ENCODE measurements at places on chromosomes 7 and 10.

DNA sequence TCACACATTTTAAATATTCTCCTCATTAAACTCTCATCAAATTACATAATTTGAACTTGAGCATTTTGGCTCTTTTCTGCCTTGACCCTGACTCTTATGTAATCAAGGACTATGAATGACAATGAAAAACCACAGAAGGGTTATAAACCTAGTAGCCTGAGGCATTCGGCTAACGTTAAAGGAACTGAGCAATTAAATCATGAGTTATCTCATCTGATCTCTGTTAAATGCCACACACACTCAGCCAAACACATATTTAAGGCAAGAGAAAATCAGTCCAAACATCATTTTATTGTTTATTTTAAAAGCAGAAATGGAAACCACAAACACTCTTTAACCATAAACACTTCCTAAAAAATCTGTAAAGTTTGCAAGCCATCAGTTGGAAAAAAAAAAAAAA, 204.3 kb downstream of the DGKI start:
- DNase-seq = no peak

DNA sequence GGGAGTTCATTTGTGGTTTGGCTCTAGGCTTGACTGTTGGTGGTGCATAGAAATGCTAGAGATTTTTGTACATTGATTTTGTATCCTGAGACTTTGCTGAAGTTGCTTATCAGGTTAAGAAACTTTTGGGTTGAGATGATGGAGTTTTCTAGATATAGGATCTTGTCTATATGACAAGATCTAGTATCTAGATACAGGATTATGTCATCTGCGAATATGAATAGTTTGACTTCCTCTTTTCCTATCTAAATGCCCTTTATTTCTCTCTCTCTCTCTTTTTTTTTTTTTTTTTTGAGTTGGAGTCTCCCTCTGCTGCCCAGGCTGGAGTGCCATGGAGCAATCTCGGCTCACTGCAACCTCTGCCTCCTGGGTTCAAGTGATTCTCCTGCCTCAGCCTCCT, 62.9 kb downstream of the MGAM2 start:
- DNase-seq = no peak

DNA sequence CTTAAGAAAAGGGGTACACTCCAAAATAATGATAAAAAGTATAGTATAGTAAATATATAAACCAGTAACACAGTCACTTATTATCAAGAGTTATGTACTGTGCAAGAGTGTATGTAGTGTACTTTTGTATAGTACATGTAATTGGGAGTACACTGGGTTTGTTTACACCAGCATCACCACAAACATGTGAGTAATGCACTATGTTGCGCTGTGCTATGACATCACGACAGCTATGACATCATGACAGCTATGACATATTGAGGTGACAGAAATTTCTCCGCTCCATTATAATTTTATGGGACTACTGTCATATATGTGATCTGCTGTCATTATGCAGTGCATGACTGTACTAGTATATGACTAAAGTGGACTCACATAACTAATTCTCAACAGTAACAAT, 84.6 kb downstream of the KMT2C start:
- no peak for DNase-seq

DNA sequence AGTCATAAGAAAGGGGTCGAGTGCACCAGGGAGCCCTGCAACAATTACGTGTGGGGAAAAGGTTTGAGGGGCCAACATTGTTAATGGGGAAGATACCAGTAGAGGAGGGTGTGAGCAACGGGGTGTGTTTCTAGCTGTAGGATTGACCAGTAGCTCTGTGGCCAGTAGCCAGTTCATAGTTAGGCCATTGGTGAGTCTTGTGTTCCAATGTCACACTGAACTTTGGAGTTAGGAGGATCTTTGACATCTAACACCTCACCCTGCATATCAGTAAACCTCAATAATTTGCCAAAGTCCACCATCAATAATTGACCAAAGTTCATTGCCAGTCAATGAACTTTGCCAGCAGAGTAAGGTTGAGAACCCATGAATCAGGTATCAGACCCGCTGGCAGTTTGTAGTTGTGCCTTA, 168.8 kb downstream of the CPED1 start:
- no peak for DNase-seq

- DNase-seq = peak; percentile 74
These were observed 444 bp downstream of the NKX1-2 start for GRCh38 chr10:124449170-124450011.

- no peak for DNase-seq
These were observed 315.9 kb upstream of the SEMA3A start for GRCh38 chr7:84510505-84510904.

GRCh38 chr7:99383791-99384370, 9.4 kb downstream of the ARPC1B start:
- DNase-seq = no peak

DNA sequence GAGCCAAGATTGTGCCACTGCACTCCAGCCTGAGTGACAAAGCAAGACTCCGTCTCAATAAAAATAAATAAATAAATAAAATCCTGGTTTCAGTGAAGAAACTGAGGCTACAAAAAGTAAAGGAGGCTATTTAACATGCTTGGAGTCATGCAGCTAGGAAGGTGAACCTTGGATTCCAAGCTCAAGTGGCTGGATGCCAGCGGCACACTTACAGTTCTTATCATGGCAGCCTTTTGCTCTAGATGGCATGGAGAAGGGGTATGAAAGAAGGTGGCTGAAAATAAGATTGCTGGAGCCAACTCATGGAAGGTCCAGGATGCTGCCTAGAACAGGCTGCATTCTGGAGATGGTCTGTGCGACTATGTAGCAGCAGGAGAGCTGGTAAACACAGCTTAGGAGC, 170.0 kb downstream of the SLC25A13 start:
- DNase-seq = no peak

DNA sequence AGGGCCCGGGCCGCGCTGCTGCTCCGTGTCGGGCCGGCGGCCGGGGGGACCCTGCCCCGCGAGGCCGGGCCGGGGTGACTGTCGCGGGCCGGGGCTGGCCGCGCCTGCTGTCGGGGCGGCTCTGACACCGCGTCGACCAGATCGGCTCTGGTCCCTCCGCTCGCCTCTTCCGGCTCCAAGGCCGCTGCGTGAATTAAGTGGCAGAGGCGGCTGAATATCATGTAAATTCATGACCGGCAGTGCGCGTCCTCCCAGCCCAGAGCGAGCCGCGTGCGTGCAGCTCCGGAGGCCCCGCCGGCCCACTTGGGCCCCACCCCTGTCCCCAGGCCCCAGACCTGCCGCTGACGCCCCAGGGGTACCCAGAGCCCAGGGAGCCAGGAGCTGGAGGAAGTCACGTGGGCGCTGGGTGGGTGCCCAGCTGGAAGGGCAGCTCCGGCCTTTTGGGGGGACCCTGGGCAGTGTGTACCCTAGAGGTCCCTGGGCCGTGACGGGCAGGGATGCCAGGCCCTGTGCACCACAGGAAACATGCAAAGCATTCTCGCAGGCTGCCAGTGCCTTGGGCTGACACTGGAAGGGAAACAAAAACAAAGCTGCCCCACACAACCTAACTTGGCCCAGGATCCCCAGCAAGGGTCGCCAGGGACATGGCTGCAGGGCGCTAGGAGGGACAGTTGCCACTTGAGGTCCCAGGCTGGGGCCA, 584.0 kb upstream of the MKI67 start:
- DNase-seq = peak; percentile 60

DNA sequence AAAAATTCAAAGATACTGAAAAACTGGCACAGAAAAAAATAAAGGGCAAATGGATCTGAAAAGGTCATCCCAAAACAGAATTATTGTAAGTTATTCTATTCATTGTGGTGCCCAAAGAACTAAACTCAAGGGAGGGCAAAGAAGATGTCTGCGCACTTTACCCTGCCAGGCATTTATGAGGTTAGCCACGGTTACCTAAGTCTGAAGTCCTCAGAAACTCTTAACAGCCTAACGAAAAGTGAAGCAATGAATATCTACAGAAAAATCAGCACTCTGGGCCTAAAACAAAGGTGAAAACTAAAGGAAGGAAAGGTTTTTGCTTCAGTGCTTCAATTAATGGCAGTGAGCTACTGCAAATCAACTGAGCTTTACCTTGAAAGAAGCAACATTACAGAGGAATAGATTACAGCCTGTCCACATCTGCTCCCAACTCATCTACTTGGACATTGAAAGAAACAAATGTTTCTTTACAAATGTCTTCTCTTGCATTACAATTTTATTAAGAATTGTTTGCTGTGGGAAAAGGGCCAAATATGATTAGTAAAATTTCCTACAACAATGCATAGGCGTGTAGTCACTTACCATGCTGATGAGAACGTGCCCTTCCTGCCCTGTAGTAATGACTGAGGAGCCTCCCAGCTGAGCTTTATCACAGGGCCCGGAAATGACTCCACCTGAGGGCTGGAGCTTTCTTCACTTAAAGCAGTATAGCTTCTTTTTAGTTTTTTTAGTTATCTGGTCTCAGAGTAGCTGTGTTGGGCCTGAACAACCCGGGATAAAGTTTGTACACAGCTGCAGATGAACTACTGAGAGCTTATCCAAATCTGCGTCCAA, at the start of gene TUBAL3:
Gene TUBAL3 (minus strand): TSS at position 621 of the 834 bp plus-strand sequence. CDS start 36 bp downstream, at position 585.
- DNase-seq = no peak

- no peak for DNase-seq
These were observed 85.1 kb downstream of the C10orf90 start for GRCh38 chr10:126585249-126586017.

DNA sequence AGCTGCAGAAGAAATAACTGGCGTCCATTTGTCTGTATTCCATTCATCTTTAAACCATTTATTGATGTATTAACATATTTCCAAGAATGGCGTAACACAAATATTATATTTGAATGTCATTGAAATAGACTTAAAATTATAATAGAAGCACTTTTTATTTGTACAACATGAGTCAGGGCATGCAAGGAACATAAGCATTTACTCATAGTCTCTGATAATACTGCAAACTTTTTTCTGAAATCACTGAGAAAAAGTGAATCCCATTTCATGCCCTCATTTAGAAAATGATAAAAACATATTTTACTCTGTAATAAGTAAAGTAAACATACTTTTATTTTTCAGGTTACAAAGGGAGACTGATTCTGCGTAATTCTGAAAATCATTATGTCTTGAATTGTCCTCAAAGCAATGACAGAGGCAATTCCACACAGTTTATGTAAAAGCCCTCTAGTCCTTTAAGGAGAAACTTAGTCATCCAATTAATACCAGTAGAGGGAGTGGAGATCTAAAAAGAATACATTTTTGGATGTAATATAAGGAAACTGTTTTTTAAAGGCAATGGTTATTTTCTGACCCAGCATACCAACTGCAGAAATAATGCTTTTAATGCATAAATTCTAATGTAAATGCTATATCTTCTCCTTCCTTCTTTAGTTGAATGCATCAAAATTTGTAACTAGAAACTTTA, 58.1 kb downstream of the AGMO start:
- no peak for DNase-seq

DNA sequence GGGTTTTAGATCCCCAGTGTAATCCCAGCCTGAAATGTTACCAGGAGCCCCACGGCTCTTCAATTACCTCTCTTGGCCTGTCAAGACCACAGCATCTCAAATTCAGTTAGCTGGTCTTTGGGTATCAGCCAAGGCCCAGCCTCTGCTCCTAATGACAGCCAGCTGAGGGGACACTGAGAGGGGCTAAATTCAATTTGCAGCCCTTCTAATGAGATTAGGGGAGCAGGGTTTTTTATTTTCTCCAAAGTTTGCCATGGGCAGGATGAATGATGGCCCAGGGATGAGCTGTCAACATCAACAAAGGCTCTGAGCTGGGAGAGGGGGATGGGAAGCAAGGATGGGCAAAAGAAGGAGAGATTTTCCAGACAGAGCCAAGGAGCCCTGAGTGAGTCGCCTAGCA, 116.8 kb upstream of the TBX20 start:
- no peak for DNase-seq

GRCh38 chr10:119650062-119650461, 1.1 kb upstream of the BAG3 start:
- no peak for DNase-seq

GRCh38 chr10:120051671-120052070, 159.1 kb downstream of the SEC23IP start:
- DNase-seq = no peak

DNA sequence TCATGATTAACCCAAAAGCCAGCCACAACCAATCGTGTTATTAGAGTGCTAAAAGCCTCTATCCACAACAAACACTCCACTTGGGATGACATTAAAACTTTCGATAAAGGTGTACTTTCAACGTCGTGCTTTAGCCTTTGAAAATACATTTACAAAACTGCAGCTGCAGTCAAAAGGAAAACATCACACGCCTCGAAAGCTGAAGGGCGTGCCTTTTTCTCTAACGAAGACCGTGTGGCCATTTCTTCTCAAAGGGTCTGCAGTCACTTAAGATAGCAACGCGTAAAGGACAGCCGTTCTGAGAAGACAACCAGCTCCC, 1.1 kb downstream of the ARHGAP12 start:
- no peak for DNase-seq

DNA sequence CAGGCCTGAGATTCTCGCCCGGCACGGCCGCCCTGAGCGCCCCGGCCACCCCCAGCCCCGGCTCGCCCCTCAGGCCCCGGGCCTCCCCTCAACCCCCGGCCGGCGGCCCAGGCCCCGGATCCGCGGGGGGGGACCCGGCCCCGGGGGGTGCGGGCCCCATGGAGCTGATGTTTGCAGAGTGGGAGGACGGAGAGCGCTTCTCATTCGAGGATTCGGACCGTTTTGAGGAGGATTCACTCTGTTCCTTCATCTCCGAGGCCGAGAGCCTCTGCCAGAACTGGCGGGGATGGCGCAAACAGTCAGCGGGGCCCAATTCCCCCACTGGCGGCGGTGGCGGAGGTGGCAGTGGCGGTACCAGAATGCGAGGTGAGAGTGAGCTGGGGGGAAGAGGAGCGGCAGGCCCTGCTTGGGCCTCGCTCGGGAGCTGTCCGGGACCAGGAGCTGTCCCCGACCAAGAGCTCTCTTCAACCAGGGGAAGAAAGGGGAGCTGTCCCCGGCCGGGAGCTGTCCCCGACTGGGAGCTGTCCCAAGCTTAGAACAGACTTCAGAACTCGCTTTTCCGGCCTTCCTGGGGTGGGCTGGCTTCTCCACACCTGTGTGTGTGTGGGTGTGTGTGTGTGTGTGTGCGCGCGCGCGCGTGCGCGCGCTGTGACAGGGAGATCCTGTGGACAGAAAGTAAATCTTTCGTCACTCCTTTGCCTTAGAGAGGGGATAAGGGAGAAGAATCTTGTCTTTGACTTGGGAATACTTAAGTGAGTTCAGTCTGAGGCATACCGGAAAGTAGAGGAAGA, 510 bp downstream of the ZSWIM8 start:
- DNase-seq = peak; percentile 83

DNA sequence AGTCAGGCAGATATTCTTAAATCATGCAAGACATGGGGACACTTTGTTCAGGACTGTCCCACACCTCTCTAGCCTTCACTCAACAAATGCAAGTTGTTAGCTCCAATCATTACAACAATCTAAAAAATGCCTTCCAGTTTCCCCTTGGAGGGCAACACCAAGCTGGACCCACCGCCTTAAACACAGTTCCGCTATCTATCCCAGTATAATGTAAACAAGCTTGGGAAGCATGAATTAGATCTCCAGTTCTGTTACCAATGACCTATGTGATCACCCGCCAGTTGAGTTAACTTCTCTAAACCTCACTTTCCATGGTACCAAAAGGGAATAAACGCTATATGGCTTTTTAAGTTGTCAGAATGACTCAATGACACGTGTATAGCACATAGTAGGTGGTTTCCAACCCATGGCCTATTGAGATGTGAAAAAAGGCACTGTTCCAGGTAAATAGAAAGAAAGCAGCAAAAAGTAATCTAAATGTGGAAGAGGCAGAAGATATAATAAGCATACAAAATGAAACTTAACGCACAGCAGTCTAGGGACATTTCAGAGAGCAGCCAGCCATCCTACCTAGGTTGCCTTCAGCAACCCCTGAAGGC, 2.4 kb upstream of the REEP3 start:
- no peak for DNase-seq

- peak; percentile 65 for DNase-seq
These were observed 313.3 kb upstream of the AKR1E2 start for GRCh38 chr10:4512671-4513240.

All from H7 (cell line).